ENCODE measurements at places on chromosomes 6 and 20.

- peak; percentile 44 for DNase-seq
These were observed 2.6 kb upstream of the SIRPB1 start for GRCh38 chr20:1622450-1622849.

GRCh38 chr6:36823421-36824096 lies 15.7 kb downstream of the CPNE5 start:
- no peak for DNase-seq

GRCh38 chr20:1857466-1857865 lies 37.7 kb upstream of the SIRPA start:
- DNase-seq: no peak

GRCh38 chr6:20055916-20056315 lies 156.4 kb downstream of the MBOAT1 start:
- no peak for DNase-seq

- no peak for DNase-seq
These were observed 328.8 kb upstream of the MANEA start for GRCh38 chr6:95248499-95248898.

GRCh38 chr6:167120583-167120903 lies 2.4 kb upstream of the CCR6 start:
- no peak for DNase-seq

- DNase-seq: no peak
These were observed 135.6 kb upstream of the RUNX2 start for GRCh38 chr6:45192556-45192955.

- no peak for DNase-seq
These were observed 1.9 kb upstream of the IGF2R start for GRCh38 chr6:159966981-159967380.

DNA sequence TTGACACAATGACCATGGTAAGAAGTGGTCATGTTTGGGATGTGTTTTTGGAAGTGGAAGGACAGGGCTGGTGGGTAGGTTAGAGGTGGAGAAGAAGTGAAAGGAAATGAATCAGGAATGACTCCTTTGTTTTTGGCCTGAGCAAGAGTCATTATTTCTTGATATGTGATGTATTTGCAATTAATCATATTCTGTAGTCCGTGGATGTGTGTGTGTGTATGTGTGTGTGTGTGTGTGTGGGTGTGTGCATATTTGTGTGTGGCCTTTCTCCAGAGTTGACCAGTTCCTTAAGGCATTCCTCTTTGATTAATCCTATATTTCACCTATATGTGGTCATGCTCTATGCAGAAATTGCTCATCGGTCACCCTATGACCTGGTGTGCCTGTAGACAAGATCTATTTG lies 130.7 kb downstream of the UTRN start:
- no peak for DNase-seq

GRCh38 chr6:94953867-94954631 lies 623.3 kb upstream of the MANEA start:
- no peak for DNase-seq

- DNase-seq: no peak
These were observed 104.8 kb downstream of the MYO6 start for GRCh38 chr6:75853806-75854205.

GRCh38 chr6:97059473-97059872 lies 134.9 kb downstream of the KLHL32 start:
- DNase-seq: no peak

- DNase-seq: no peak
These were observed 18.4 kb upstream of the PTPRK start for GRCh38 chr6:128538763-128539162.

DNA sequence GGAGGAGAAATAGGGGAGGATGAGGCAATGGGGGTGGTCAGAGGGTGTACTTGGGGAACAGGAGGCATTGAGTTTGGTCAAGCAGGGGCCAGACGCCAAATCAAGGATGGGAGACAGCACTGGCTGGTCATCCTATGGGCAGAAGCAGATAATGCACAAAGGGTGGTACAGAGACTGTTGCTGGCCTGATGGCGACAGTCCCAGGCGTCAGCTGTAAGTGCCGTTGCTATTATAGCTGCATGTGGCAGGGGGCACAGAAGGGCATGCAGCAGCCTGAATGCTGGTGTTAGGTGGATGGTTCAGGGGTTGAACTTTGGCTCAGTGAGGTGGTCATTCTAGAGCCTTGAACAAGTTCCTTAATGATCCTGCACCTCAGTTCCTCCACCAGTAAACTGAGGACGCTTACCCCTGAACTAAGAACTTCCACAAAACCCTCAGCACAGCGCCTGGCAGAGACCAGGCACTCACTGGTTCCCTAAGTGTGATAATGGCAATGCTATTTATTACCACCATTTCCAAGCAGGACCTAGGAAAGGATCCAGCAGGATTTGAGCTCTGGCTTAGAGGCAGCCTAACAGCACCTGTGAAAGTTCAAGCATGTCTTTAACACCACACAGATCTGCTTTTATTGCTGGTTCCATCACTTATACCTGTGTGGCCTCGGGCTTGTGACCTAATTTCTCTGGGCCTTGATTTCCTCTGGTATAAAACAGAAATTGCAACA lies 162.7 kb downstream of the INSM1 start:
- no peak for DNase-seq

DNA sequence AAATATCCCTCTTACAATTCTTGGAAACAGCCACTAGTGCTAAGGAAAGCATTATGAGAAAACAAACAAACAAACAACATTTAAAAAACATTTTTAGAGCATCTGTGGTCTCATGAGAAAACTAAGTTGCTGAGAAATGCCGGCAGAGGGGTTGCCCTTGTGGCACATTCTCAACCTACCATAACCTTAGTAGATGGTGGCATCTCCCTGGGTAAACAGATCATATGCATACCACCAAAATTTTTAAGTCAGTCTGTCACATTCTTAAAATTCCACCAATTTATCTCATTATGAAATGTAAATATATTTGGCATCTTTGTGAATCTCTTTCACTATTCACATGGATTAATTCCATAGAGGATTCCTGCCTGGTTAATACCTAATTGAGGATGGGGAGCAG lies 575.7 kb upstream of the MARCKS start:
- no peak for DNase-seq

DNA sequence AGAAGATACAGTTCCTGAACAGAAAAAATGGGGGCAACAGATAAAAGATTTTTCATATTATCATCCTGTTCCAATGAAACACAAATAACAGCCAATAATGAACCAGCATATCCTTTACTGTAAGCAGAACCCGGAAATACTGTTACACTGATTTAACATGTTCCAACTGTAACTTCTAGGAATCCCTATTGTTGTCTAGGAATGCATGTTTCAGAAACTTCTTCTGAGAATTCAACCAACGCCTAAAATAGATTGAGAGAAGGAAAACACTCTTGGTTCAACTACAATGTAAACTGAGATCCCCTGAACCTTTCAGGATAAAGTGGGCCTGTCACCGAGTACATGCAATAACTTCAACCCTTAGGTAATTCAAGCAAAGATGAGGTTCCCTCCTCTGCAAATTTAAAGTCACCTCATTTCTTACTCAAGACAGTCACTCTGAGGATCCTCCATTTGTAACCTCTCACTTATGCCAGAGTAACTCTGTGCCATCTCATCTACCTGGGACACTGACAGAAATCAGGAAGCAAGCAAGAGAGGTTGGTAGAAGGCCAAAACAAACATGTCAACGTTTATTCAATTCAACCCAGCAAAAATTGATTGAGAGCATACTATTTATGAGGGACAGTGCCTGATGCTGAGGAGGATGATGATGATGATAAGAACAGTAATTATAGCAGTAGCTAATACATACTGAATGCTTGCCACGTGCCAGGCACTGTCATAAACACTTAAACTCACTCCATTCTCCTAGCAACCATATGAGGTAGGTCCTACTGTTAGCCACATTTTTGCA lies 14.1 kb downstream of the UBE3D start:
- no peak for DNase-seq

- DNase-seq: no peak
These were observed 112.9 kb downstream of the JARID2 start for GRCh38 chr6:15358579-15359327.

- DNase-seq: no peak
These were observed 933 bp downstream of the SSR1 start for GRCh38 chr6:7311917-7312615.

GRCh38 chr6:1579096-1579495 lies 30.6 kb upstream of the FOXC1 start:
- no peak for DNase-seq

DNA sequence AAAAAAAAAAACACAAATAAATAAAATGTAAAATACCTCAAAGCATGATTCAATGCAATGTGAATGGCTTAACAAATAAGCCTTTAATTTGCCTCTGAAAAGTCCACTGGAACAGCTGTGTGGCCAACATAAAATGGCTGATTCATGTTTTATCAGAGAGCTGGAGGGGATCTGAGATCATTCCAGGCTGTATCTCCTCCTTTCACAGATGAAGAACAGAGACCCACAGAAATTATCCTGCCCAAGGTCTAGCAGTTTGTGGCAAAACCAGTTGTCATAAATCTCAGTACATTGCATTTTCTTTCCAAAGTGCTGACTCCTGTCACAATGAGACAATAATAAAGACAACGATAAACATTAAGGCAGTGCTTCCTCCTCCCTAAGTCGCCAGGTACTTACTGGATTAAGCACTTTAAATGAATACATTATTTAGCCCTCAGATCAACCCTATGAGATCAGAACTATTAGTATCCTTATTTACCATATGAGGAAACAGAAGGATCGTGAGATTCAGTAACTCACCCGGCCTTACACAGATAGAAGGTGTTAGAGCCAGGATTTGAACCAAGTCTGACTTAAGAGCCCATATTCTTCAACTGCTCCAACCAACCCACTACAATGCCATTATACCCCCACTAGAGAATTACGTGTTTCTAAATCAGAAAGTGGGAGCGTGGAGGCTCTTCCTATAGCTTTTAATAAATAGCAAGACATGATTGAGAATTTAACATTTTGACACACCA lies 118.3 kb downstream of the KIF13A start:
- DNase-seq: no peak

DNA sequence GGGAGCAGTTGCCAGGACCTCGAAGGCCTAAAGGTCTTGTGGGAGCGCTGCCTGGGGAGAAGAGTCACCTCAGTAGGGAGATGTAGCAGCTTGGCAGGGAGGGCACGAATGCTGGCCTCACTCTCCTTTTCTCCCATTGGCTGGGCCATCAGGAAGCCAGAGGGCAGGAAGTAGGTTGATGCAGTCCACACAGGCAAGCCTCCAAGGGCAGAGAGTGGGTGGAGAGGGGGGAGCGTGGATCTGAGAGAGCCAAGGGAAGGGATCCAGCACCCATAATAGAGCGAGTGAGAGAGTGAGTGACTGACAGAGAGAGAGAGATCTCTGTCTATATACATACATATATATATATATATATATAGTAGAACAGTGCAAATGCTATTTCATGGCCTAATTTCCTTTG lies 215.3 kb upstream of the LRFN2 start:
- no peak for DNase-seq

DNA sequence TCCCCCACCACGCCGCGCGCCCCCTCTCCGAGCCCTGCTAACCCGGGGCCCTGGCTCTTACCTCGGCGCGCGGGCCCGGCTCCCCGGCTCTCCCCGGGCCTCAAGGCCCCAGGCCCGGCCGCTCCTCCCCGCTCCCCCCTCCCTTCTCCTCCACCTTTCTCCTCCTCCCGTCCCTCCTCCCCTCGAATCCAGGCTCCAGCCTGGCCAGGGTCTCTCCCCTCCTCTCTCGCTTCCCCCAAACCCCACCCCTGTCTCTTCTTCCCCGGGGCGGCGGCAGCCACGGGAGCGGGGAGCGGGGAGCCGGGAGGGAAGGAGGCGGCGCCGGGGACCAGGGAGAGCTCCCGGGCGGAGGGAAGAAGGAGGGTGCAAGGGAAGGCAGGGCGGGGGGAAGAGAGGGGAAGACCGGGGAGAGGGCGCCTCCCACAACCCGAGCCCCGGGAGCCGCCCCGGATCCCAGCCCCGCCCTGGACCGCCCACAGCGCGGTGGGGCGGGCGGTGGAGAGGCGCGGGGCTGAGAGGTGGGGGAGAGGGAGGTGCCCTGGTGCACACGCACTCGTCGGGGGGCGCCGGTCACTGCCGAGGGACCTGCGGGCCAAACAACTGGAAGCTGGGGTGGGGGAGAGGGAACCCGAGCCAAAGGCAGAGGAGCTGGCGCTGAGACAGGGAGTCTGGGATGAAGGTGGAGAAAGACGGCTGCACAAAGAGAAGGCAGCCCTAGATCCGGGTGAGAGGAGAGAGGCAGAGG lies at the start of gene GABBR1:
Gene GABBR1 (minus strand): TSS at position 395 of the 745 bp plus-strand sequence. CDS start 798 bp downstream, outside the sequence.
- DNase-seq: peak; percentile 67

DNA sequence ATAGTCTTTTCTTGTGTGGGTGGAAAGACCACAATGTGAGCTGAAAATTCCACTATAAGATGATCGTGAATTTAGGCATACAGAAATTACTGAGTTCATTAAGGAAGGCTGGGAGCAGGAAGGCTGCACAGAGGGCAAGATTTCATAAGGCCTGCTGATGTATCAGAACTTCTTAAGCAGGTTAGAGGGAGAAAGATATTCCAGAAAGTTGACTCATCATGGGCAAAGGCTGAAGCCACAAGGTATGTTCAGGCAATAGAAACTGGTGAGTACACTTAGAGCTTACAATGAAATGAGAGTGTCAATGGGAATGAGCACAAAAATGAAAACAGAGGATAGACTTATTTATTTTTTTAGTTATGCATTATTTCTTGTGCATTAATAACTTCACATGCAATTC lies 618.6 kb downstream of the CBLN4 start:
- DNase-seq: no peak

DNA sequence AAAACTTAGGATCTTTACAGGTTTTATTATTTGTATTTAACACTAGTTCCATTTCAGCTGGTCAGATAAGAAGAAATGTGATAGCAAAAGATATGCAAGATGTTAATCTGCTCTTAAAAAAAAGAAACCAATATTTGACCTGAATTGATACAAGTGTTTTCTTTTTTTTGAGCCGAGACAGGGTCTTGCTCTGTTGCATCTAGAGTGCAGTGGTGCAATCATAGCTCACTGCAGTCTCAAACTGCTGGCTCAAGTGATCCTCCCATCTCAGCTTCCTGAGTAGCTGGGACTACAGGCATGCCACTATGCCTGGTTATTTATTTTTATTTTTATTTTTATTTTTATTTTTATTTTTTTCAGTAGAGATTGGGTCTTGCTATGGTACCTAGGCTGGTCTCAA lies 133.0 kb downstream of the GMPR start:
- DNase-seq: no peak

DNA sequence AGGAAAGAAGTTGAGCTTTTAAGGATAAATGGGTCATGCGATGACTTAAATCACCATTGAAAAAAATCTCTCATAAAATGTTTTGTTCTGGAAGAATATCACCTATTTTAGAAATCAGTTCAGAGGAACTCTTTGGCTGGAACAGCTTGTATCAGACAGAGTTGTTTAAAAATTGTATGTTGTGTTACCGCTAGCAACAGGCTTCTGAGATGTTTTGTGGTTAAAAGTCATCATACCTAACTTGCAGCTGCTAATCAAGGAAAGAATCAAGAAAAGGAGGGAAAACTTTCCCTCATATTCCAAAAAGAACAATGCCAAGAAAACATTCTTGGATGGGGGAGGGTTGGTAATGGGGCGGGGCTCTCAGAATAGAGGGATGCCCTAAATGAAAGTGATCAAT lies 220.7 kb upstream of the CITED2 start:
- no peak for DNase-seq

- DNase-seq: peak; percentile 31
These were observed 527 bp downstream of the FBXO30 start for GRCh38 chr6:145814035-145814500.

- no peak for DNase-seq
These were observed 18.7 kb upstream of the ZFP64 start for GRCh38 chr20:52210037-52210990.
